ENCODE measurements at places on chromosomes 5 and 9.
A peak's percentile ranks its signal among the peaks of the same experiment; 100 is the strongest.

GRCh38 chr5:150757087-150757649 is 1.6 kb downstream of the DCTN4 start:
- DNase-seq, result no peak

- DNase-seq, result no peak
These were observed 15.5 kb downstream of the CSF1R start for GRCh38 chr5:150070821-150071220.

GRCh38 chr5:5939759-5940370 is 438.5 kb downstream of the MED10 start:
- no peak for DNase-seq

GRCh38 chr5:2549354-2549753 is 202.1 kb downstream of the IRX2 start:
- DNase-seq, result no peak

DNA sequence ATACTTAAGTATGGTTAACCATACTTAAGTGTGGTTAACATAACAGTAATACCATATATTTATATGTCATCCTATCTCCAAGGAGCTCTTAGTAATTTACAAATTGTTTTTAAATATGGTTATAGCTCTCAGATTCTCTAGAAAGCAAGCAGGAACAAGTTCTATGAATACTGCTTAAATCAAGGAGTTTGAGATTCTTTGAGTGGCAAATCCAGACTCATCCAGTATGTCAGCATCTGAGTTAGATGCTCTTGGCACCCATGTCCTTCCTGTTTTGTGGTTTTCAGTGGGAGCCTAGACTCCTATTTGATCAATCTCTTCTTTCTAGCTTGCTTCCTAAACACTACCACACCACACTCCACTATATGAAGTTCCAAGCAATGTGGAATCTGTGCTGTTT is 114.7 kb upstream of the GDNF start:
- no peak for DNase-seq

- DNase-seq, result peak; percentile 85
These were observed 933 bp downstream of the NEK6 start for GRCh38 chr9:124258607-124259157.

GRCh38 chr5:62606878-62607277 is 28.3 kb downstream of the LRRC70 start:
- DNase-seq, result no peak

- DNase-seq, result peak; percentile 48
These were observed 2.2 kb downstream of the GABRB2 start for GRCh38 chr5:161544350-161544765.

DNA sequence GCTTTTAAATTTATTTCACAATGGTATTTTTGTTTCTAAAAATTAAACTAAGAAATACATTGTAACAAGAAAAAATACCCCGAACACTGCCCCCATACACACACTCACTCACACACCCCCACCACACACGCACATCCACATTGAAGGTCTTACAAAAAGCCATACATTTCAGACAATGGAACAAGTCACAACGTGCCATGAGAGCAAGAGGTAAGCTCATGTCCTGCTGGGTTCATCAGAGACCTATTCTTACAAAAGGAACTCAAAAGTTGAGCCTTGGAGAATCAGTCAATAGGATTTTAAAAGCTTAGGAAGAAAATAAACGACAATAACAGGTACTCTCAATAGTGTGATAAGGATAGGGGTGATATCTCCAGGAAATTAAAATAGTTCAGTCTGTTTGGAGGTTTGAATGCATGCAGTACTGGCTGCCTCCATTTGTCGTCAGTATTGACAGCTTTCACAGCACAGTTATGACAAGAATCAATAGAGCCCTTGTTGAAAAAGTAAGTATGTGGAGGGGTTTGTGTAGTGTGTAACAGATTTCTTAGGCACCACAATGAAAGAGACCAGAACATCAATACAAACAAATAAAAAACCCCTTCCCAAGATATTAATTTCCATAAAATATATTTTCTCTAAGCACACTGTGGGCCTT is 1826.2 kb upstream of the CDH6 start:
- DNase-seq, result no peak

- DNase-seq, result no peak
These were observed 18.7 kb downstream of the KIAA1191 start for GRCh38 chr5:176342766-176343458.

DNA sequence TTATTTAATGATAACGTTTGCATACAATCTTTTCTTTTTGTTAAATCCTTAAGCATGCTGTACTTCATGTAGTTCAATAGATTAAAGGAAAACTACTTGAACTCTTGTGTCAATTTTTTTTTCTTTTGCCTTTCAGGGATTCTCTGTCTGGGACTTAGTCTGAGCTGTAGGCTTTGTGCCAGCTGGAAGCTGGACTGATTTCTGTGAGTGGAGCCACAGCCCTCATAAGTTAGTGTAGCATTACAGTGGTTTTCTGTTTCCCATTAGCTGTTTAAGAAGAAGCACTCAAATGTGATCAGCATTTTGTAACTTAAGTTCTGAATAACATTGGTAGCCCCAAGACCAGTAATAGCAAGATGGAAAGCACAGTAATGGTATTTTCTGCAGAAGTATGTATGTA is 330.6 kb upstream of the MEF2C start:
- DNase-seq, result no peak

DNA sequence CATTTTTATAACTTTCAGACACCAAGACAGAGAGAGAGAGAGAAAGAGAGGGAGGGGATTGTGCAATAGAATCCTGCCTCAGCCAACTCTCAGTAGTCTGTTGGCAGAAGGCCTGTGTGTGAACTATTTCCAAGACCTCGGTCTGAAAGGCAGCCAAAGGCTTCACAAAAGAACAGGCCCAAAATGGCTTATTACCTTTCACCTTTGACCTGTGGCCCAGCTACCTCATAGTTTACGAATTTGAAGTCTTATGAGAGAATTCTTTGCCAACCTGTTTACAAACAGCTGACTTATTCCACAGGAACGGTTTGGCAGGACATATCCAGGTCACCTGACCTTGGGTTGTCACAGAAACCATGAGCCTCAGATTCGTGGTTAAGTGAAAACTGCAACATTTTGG is 48.6 kb downstream of the NR2F1-AS1 start:
- DNase-seq, result no peak

DNA sequence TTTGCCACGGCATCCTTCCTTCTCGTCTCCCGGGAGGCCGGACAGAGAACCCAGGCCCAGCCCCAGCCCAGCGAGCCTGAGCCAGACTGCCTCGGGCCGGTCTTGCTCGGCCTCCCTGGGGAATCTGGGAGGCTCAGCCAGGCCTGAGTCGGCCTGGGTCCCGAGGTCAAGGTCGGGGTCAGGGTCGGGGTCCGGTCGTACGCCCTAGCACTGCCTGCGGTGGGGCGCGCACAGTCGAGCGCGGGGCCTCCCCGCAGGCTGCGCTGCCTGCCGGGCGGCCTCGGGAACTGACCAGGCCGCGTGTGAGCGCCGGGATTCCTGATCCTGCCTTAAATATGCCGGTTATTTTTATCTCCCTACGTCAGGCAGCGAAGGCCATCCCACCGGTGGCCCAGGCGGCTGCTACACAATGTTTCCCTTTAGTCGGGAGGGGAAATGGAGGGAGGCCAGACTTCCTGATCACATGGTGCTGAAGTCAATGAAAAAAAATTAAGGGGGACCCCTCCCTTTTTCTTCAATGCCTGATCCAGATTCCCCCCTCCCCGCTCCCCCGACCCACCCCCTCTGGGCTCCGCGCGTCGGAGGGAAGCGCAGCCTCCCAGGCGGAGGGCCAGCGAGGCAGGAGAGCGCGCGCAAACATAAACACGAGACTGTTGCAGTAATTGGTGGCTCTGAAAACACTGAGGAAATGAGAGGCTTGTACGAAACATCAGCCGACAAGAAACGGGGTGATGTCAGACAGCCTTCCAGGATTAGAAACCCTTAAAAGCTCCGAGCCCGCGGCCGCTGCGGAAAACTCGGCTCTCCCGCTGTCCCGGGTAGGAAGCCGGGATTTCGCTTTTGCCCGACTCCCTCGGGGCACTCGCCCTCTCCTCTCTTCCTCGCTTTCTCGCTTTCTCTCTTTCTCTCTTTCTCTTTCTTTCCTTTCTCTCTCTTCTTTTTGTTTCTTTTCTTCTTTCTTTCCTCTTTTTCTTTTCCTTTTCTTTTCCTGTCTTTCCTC is 148.2 kb upstream of the KLF4 start:
- DNase-seq, result peak; percentile 91

GRCh38 chr9:129280236-129280622 is 102.2 kb upstream of the IER5L start:
- DNase-seq, result no peak

DNA sequence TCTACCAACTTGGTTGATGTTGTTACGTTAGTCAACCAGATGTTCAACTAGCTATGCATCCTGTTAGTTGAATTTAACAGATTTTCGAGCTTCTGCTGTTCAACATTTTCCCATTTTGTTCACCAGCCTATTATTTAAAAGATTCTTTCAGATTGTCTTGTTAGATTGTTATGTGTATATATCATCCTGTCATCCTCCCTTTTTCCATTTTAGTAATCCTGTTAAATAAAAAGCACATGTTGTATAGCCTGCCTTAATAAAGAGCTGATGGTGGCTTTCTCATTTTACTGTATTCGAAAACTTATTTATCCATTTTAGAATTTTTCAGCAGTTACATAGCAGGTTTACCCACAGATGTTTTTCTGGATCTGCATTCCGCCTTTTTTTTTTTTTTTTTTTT is 4.3 kb downstream of the TMEFF1 start:
- no peak for DNase-seq

- peak; percentile 18 for DNase-seq
These were observed 179.9 kb downstream of the COX7C start for GRCh38 chr5:86797677-86798076.

GRCh38 chr5:13955896-13956295 is 11.4 kb upstream of the DNAH5 start:
- DNase-seq, result no peak

DNA sequence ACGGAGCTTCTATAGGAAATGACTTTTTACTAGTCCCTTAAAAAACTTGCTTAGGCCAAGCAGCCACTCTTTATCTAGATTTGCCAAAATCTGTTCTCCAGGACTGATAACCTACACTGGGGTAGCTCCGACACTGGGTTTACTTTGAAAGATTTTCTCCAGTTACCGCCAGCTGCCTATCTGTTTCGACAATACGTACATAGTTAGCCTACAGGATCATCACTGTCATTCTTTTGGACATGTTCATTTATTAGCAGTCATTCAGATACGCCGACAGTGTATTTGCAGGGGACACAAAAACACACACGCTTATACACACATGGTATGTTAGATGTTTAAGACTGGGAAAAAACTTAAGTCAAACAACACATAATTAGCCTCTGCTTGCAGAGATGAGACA is 225.7 kb downstream of the DCP2 start:
- DNase-seq, result no peak

DNA sequence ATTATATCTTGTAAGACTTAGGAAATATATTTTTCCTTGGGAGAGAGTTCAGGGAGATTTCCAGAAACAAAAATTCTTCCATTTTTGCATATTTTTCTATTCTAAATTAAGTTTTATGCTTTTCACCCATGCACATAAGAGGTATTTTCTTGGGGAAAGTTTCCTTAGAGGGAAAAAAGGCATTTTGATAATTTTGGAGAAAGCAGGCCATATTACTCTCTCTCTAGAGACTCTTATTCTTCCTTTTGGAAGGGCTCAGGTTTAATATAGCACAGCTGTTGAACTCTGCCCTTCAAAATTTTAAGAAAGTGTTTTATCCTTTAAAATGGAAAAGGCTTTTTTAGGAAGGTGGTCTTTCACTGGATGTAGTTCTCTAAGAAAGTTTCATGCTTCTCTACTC is 8.0 kb downstream of the NDUFS4 start:
- DNase-seq, result no peak

- DNase-seq, result no peak
These were observed 223.1 kb upstream of the PTPRD start for GRCh38 chr9:10835791-10836463.

DNA sequence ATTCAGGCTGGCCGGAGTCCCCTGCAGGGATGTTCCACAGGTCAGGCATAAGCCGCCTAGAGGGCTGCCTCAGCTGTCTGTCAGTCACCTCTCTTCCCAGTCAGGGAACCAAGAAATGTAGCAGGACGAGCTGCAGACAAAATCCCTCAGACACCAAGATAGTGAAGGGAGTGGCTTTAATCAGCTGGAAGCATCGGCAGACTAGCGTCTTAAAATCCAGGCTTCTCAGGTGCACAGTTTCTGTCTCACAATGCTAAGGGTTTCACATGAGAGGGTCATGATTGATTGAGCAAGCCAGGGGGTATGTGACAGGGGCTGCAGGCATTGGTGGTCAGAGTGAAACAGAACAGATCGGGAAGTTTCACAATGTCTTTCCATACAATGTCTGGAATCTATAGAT is 247.2 kb downstream of the CDH10 start:
- DNase-seq, result no peak

DNA sequence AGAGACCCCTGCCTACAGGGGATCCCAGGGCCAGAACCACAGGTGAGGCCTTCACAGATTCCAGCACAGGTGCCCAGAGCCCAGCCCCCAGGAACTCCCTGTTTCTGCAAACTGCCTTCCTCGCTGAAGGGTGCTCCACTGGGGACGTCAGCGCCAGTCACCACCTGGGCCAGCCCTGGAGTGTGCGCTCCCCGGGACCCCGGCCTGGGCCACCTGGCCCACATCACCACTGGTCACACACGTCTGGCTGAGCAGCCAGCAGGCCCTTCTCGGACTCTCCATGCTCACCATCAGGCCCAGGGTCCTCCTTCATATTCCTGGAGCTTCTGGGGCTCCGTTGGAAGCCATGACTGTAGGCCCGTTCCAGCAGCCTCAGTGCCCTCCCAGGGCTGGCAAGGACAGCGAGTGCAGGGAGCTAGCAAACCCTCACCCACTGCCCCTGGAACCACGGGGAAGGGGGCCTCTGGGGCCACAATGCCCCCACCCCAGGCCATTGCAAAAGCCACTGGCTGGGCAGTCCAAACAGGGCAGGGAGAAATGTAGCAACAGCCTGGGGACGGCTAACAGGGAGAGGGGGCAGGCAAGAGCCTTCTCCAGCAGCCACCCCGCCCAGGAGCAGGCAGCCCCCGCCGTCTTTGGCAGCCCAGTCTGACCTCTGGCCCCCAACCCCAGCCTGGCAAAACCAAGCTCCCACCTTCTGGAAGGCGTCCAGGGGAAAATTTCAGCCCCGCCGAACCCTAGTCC is 1.3 kb downstream of the AGPAT2 start:
- no peak for DNase-seq

Data from H7 (cell line).